Posterior cingulate gyrus (tissue), 11 donors: ENCODE measurements at places on chromosomes 16 and 17.

GRCh38 chr16:47448830-47449575 is 11.9 kb downstream of the ITFG1 start:
- no peak for DNase-seq

GRCh38 chr16:48365601-48366164 is 19.5 kb downstream of the SIAH1 start:
- peak; percentile 98 for DNase-seq

- DNase-seq: no peak
Observed at GRCh38 chr16:80968386-80969113, 38.1 kb downstream of the CMC2 start.

GRCh38 chr17:50181591-50182560 is 16.1 kb downstream of the SGCA start:
- DNase-seq: no peak

DNA sequence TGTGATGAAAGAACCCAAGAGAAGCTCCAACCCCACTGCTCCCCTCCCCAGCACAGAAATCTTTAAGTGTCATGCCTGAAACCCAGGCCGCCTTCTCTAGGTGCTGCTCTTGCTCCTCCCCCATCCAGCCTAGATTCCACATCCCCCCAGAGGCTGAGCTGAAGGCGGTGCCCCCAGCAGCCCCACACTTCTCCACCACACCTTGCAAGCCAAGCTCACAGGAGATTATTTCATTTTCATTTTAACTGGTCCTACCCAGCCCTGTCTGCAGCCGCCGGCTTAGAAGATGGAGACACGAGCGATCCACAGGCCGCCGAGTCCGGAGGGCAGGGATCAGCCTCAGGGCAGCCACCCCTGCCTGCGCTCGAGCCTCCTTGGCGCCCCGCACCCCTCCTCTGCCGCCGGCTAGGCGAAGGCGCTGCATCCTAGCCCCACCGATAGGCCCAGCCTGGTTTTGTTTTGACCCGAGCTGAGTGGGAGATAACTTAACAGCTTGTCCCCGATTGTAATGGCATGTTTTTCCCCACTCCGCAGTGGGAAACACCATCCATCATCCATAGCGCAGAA is 125.3 kb downstream of the RBFOX3 start:
- DNase-seq: no peak

DNA sequence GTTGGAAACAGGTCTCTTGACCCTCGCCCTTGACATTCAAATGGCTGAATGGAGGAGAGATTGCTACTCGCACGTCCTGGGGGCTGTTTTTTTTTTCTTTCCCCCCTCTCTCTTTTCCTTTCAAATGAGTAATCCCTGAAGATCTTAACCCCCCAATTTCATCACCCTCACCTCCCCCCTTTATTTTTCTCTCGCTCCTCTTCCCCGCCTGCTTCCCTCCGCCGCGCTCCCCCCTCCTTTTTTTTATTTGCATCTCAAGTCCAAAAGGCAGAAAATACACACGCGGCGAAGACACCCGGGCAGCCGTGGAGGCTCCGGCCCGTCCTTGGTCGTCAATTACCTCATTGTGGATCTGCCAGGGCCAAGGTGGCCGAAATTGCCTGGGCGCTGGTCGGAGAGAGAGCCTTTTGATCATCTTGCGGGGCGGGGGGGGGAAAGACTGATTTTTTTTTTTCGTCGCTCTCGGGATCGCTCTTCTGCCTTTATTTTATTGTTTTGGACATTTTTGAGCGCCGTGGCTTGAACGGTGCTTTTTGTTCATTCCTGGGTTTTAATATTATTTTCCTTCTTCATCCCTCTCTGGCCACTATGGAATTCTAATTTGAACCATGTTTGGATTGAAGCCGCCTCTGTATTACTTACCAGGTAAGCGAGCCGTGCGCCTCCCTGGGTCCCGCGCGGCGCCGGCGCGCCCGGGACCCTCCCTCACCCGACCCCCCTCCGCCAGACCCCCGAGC is 57.2 kb upstream of the GSE1 start:
- DNase-seq: no peak

DNA sequence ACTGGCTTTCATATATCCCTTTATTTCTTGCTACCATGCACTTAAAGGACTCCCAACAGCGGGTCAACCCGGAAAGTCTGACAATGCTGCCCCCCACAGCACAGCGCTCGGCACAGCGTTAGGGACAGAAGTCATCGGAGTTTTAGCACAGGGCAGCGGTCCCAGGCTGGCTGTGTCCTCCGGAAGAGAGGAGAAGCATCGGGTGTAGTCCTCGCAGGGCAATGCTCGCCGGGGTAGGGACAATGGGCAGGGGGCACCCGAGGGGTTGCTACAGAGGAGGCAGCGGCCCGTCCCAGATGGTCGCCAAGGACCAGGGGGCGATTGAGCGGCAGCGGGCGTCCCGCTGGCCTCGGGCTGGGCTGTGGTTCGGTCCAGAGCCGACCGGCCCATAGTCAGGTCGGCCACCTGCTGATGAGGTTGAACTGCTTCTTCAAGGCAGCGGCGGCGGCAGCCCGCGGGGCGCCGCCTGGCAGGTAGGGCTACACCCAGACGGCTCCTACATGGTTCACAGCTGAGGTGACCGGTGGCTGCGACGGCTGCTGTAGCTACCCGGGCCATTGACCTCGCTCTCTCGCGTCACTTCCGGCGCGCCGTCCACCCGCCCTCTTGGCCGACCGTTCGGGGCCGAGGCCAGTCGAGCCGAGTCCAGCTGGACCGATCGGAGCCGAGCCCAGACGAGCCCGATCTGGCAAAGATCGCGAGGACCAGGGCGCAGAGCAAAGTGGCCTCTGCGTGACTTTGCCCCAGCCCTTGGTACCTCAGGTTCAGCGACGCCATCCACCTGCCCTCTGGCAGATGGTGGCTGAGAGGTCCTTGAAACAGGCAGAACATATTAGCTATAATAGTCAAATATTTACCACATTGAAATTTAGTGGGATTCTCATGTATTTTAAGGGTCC is 4.7 kb upstream of the LCMT1 start:
- peak; percentile 99 for DNase-seq

GRCh38 chr17:43354371-43354770 is 44.4 kb upstream of the ARL4D start:
- no peak for DNase-seq

- peak; percentile 97 for DNase-seq
Observed at GRCh38 chr17:20908313-20909267, 134.2 kb downstream of the USP22 start.

DNA sequence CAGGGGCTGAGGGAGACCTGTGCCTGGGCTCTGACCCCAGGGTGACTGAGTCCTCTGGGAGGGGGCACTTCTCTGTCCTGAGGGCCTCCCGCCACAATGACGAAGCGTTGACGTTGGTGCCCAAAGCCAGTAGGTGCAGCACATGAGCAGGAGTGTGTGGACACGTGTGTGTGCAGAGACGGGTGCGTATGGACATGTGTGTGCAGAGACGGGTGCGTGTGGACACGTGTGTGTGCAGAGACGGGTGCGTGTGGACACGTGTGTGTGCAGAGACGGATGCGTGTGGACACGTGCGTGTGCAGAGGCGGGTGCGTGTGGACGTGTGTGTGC is 726 bp upstream of the CD7 start:
- DNase-seq: no peak
